ENCODE measurements at places on chromosomes 3 and 15.

DNA sequence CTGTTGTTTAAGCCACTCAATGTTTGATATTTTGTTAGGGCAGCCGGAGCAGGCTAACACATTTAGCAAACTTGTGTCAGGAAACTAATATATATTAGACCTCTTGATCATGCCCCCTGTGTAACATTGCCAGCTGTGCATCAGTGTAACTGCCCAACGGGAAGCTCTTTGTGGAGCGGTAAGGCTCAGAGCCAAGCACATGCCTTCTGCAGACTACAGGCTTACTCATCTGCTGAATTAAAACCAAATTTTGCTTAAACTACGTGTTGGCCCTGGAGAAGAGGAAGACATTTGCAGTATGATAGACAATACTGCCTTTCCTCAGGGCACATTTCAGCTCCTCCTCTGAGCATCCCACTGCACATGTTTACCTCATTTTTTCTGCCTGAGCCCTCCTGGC, 50.5 kb upstream of the KCNMB2 start:
- DNase-seq: no peak

DNA sequence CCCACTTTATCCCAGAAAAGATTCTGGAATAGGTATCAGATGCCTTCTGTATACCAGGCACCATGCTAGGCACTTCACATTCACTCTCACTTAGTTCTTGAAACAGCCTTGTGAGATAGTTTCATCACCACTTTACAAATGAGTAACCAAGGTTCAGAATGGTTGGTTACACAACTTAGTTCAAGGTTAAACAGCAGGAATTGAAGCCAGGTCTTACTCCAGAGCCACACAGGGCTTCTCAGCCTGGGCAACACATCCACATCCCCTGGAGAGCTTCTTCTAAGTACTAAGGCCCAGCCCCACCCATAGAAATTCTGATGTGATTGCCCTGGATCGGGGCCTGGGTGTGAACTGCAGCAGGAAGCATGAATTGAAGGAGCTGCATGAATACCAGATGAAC, 18.6 kb downstream of the WHAMM start:
- DNase-seq: no peak

- DNase-seq: no peak
Observed at GRCh38 chr3:85721409-85722145, 762.8 kb downstream of the CADM2 start.

DNA sequence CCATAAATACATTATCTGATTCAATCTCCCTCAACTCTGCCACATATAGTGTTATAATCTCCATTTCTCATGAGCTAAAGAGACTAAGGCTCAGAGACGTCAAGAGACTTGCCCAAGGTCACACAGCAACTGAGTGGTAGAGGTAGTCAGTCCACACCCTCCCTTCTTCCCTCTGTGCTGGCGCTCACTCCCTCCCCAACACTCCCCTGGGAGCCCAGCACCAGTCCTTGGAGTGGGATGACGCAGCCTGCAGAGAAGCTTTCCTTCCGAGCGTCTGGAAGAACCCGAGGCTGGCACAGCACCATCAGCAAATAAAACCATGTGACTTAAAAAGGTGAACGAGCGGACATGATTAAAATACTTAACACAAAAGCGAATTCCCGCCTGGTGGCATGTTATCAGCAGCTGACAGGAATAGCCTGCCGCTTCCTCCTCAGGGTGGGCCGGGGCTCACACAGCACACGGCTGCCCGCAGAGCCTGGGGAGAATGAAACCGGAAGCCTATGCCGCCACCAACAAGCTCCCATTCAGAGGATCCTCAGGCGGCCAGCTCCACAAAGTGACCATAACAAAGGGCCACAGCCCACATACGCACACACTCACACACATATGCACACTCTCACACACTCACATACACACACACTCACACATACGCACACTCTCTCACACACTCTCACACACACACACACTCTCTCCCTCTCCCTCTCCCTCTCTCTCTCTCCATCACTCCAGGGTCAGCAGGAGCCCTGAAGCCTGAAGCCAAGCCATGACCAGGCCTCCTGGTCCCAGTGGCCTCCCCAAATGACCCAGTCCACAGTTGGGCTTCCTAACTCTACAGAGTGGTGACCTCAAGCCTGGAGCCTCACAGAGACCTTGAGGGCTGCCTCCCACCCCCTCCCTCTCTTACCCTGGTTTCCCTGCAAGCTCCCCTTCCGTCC, 120.5 kb downstream of the XXYLT1 start:
- DNase-seq: no peak

- no peak for DNase-seq
Observed at GRCh38 chr3:140763532-140763931, 85.7 kb downstream of the TRIM42 start.

Measured in cerebellar cortex (tissue), 1 donor.